ENCODE measurements at places on chromosomes 4 and X. TPM values are rescaled to one million over a fixed set of nuclear protein-coding genes. Genes with fewer than 3 reads are reported as not detected.

GRCh38 chrX:55008571-55009358 lies 8.6 kb downstream of the APEX2 start:
- peak; percentile 31 for DNase-seq

- no peak for DNase-seq
Measured at GRCh38 chrX:119654112-119654531, 38.8 kb downstream of the SEPTIN6 start.

- no peak for DNase-seq
Measured at GRCh38 chr4:143035661-143036060, 149.1 kb upstream of the USP38 start.

Gene SMR3B
- total RNA-seq: not detected

Gene CSAG2
- total RNA-seq: not detected

Gene COL4A6
- 0.75 TPM for total RNA-seq

Gene TMEM192
- 12.5 TPM for total RNA-seq

DNA sequence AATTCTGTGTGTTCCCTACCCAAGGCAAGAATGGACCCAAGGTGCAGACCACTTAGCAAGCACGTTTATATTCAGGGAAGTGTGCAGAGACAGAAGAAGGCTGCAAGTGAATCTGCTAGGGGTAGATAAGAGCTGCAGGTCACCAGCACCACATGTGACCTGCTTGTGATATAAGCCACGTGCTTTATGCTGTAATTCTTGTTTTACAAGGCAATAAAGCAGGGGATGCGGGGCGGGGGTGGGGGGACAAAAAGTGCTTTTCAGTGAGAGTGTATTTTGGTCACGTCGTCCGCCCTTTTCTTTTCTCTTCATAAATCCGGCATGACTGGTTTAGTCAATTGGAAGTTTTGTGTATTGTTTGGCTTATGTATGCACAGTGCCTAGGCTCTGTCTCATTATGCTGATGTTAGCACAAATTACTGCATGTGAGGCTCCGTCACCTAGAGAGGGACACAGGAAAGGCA lies 192.7 kb downstream of the RBMX2 start:
- DNase-seq: no peak

Data from LHCN-M2 (cell line).